ENCODE measurements at places on chromosomes 6 and 20.

- no peak for DNase-seq
Observed at GRCh38 chr6:53794137-53794719, 577 bp upstream of the LRRC1 start.

- no peak for DNase-seq
Observed at GRCh38 chr6:43979525-43979924, 147.7 kb downstream of the MRPL14 start.

DNA sequence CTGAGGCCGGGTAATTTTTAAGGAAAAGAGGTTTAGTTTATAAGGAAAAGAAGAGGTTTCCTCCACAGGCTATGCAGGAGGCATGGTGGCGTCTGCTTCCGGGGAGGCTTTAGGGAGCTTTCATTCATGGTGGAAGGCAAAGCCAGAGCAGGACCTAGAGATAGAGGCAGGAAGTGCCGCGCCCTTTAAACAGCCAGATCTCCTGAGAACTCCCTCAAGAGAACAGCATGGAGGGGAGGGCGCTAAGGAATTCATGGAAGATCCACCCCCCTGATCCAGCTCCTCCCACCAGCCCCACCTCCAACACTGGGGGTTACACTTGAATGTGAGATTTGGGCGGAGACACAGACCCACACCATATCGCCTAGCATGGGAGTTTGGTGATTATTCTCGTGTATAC, 13.9 kb upstream of the DACT2 start:
- no peak for DNase-seq

GRCh38 chr20:57208198-57208597, 58.2 kb downstream of the BMP7 start:
- DNase-seq: no peak

- no peak for DNase-seq
Observed at GRCh38 chr6:130185658-130186057, 37.1 kb downstream of the SAMD3 start.

- no peak for DNase-seq
Observed at GRCh38 chr20:2691663-2692035, 931 bp upstream of the EBF4 start.

DNA sequence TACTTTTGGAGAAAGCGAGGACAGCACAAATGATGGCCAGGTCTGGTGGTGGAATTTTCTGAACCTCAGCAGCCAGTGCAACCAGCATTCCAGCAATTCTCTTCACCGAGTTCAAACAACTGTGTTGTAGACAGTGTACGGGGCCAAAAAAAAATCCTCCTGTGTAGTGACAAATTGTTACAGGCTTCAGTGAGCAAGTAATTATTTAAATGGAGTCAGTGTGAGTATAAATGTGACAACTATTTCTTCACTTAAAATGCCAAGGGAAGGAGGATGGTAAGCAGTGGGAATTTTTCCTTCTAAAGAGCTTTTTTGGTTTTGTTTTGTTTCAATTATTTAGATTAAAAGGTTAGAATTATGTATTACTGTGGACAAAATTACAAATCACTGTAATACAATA, 154.1 kb downstream of the TMEM242 start:
- no peak for DNase-seq

DNA sequence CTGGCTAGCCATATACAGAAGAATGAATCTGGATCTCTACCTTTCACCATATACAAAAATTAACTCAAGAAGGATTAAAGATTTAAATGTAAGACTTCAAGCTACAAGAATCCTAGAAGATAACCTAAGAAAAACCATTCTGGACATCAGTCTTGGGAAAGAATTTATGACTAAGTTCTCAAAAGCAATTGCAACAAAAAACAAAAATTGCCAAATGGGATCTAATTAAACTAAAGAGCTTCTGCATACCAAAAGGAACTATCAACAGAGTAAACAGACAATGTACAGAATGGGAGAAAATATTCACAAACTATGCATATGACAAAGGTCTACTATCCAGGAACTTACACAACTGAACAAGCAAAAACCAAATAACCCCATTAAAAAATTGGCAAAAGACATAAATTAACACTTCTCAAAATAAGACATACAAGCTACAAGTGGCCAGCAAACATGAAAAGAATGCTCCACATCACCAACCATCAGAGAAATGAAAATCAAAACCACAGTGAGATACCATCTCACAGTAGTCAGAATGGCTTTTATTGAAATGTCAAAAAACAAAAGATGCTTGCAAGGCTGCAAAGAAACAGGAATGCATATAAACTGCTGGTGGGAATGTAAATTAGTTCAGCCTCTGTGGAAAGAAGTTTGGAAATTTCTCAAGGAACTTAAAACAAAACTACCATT, 66.8 kb upstream of the RSPO3 start:
- no peak for DNase-seq

DNA sequence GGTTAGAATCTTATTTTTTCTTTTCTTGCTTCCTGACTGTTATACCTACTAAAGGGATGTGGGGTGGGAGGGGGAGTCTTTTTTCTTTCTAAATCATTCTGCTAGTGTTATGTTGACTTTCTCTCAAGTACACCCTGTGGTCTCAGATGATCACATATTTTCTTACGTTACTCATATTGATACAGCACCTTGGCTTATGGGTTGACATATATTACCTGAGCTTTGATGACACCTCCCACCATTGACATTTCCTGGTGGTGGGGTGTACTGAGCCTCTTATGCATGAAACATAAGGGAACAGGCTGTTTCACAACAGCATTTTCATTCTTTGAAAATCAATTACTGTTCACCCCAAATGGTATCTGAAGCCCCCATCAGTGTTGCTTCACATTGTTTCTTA, 169.8 kb downstream of the MMS22L start:
- DNase-seq: no peak

DNA sequence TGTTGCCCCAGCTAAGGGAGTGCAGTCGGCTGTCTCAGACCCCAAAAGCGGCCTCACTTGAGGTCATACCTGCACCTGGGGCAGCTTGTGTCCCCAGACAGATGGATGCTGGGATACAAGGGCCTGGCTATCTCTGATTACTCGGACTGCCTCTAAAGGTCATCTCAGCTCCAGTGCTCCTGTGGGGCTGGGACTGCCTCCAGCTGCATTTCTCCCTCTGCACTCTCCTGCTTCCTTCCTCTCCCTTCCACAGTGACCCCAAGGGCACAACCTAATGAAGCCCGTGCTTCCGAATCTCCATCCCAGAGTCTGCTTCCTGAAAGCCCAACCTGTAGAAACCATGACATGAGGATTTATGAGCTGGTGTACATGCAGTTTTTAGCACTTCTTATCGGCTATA, 22.8 kb upstream of the OCSTAMP start:
- no peak for DNase-seq

GRCh38 chr6:162468326-162468725, 259.2 kb downstream of the PRKN start:
- DNase-seq: no peak

DNA sequence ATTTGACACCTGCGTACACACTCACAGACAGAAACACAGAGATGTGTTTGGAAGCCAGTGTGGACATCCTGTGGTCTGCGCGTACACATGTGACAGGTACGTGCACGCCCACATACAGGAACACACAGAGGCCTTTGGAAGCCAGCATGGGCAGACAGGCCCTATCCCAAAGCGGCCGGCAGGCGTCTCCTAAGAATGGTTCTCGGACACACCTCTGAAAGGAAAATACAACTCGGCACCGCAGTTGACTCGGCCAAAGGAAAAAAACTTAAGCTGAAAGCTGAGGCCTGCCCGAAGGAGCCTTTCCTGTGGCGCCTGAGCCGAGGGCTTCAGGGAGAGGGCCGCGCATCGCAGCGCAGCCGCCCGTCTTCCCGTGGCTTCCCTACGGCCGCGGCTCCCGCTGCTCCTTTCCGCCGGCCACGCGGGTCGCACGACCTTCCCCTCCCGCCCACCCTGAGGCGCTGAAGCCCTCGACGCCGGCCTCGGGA, 1.4 kb upstream of the CEP43 start:
- no peak for DNase-seq

DNA sequence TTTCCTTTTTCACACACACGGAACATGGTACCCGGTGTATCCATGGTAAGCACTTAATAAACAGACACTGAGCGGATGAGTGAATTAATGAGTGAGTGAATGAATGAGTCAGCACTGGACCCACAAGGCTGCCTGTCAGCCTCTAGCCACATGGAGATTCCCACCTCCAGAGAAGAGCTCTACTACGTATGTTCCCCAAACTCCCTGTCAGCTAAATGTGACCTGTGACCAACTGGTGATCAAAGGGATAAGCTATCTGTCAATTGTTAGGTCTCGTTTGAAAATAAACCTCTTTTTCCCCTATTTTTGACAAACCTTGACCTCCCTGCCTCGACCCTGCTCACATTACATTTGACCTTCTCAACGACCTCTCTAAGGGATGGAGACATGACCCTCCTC, 24.5 kb upstream of the TAF8 start:
- DNase-seq: no peak

DNA sequence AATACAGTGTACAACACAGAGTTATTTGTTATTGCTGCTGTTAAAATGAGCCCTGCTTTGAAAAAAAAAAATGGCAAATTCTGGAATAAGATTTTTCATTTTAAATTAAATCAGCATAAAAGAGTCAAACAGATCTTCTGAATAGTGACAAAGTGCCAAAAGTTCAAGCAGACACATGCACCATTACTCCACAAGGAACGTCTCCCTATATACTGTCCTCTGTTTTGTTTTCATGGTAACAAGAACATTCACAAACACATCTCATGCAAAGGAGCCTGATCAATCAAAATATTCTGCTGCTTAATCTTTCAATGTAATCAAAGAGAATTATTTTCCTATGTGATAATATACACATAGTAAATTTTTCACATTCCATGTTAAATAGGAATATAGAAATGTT, 2.7 kb downstream of the HIVEP2 start:
- no peak for DNase-seq

DNA sequence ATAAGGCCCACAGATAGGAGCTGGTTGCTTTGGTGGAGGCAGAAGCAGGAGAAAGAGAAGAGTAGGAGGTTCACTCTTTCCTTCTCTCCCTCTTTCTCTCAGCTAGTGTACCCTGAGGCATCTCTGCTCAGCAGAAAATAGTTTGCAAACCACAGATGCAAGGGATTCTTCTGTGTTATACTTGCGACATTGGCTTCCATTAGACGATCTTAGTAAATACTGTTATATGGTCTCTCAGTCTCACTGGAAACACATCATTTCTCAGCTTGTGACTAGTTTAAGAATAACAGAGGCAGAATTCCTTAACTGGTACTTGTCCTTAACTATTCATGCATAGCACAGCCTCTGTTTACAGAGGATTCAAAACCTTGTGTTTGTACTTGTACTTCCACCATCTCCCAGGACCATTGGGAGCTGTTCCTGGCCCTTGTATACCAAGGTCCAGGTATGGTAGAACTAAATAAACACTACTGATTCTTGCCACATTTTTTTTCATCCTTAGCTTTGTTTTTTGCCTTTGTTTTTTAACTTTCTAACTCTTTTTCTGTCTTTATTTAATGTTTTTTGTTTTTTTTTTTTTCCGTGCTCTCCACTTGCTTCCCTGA, 218.2 kb downstream of the OTOR start:
- DNase-seq: no peak

DNA sequence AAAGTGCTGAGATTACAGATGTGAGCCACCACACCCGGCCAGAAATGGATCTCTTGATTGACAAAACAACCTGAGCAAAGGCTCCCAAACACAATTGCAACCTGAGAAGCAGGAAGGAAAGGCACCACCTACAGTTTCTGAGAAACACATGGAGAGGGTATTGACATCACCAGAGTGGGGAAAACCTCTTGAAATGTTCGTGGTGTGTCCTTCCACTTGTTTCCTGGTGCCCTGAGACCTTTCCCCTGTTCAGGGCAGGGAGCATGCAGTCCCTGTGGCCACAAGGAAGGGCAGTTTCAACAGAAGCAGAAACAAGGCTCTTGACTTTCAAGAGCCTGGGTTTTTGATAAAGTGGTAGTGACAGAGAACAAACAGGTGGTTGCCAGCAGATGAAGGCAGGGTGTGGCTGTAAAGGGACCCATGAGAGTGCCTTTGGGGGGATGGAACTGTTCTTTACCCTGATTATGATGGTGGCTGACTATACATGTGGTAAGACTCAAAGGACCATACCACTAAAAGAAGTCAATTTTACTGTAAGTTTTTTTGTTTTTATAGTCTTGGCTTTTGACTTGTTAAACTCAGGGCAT, 3.2 kb upstream of the BPIFA1 start:
- DNase-seq: no peak

GRCh38 chr6:30802731-30803130, 58.4 kb upstream of the IER3 start:
- DNase-seq: no peak
